Mesenteric fat pad (tissue), 1 donor: ENCODE measurements at places on chromosomes 13 and 19. TPM values are rescaled to one million over a fixed set of nuclear protein-coding genes. Genes with fewer than 3 reads are reported as not detected.

Gene RNF113B
- not detected for total RNA-seq

Gene ITGBL1
- total RNA-seq = 5.1 TPM

Gene CLDN10
- not detected for total RNA-seq

DNA sequence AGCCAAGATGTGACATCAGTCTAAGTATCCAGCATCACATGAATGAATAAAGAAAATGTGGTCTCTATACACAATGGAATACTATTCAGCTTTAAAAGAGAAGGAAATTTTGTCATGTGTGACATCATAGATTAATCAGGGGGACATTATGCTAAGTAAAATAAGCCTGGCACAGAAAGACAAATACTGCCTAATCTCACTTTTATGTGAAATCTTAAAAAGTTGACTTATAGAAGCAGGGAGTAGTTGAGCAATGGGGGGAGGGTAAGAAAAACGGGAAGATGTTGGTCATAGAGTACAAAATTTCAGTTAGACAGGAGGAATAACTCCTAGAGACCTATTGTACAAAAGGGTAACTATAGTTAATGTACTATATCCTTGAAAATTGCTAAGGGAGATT, 10.4 kb upstream of the LCP1 start:
- no peak for DNase-seq

DNA sequence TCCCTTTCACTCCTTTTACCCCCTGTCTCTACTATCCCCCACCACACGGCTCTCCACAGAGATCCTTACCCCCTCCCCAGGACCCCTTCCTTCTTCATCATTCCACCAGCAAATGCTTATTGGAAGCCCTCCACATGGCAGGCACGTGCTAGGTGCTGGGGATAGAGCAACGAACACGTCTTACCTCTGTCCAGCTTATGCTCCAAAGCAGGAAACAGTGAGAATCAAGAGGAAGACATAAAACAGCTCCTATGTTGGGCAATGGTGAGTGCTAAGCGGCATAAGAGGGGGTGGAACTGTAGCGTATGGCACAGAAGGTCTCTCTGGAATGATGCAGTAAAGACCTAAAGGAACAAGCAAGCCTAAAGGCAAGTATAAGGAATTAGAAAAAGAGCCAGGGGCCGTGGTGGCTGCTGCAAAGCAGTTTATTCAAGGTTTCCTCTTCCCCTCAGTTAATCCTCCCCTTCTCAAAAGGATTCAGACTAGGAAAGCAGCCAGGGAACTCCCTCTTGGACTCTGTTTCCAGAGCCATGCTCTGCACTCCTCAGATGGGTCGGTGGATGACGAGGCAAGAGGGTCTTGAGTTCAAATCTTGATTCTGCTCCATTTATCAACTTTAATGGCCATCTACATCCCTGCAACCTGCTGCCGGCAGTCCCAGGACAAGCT, 289.4 kb downstream of the FOXO1 start:
- DNase-seq = no peak

- no peak for DNase-seq
These were observed 4.8 kb downstream of the CEBPA start for GRCh38 chr19:33297401-33298145.

DNA sequence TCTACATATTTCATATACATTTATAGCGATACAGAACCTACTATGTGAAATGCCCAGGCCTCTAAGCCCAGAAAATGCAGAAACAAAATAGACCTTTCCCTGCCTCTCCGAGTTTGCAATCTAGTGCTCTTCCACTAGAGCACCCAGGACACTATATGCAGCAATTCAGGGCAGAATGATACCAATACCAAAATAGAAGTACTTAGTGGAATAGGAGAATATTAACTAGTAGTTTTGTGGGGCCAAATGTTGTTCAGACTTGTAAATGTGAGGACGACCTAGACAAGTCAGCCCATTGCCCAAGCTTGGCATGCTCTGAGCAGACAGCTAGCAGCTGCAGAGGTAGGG, 35.8 kb upstream of the FLT1 start:
- no peak for DNase-seq

GRCh38 chr19:38021352-38021751, 114.3 kb downstream of the SIPA1L3 start:
- DNase-seq = no peak

DNA sequence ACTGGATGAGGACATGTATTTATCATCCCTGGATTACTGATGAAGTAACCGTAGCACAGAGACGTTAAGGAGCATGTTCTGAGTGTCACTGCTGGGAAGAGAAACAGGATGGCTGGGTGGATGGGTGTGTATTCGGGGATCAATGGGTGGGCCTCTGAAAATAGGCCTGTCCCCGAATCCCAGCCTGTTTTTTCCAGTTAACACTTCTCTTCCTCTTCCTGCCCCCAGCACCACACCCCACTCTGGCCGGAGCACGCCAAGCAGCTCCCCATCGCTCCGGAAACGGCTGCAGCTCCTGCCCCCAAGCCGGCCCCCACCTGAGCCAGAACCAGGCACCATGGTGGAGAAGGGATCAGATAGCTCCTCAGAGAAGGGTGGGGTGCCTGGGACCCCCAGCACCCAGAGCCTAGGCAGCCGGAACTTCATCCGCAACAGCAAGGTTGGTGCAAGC, 8.8 kb downstream of the GRAMD1A start:
- no peak for DNase-seq

GRCh38 chr13:53012707-53013106, 15.9 kb upstream of the OLFM4 start:
- no peak for DNase-seq

- no peak for DNase-seq
These were observed 66.8 kb upstream of the UBAC2 start for GRCh38 chr13:99133848-99134247.
